Neural crest cell (in vitro differentiated cells): ENCODE measurements at places on chromosomes 6 and 20.

DNA sequence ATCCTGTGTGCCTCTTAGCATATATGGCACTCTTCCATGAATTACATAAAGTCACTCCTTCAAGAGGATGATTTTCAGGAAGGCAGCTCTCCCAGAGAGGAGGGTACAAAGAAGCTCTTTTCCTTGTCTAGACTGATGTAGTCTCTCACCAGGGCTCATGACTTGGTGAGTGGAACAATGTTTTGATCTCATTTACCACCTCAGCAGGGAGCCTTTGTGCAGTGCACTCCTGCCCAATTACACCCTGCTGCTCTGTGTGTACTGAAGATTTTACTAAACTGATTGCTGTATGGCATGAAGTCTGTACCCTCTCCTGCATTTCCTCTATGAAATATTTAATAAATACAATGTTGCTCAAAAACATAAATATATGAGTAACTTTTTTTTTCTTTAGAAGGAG lies 598.3 kb upstream of the HS3ST5 start:
- no peak for DNase-seq

GRCh38 chr20:10537850-10538480 lies 102.9 kb downstream of the SLX4IP start:
- DNase-seq: no peak

DNA sequence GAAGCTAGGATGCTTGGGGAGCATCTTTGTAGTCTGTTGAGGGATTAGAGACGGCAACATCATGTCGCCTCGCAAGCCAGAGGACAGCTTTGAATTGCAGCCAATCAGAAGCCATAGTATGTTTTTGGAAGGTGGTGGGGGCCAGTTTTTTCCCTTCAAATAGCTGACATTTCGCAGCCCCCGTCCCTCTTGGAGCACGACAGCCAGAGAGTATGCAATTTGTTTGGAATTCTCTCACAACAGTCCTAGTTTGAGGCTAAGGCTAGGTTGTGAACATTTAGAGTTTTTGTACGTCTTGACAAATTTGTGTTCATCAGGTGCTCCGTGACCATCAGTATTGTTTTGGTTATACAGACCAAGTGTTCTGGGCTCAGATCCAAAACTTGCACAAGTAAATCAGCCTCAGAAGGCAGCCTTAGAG lies 83.3 kb downstream of the PLCB1 start:
- no peak for DNase-seq

DNA sequence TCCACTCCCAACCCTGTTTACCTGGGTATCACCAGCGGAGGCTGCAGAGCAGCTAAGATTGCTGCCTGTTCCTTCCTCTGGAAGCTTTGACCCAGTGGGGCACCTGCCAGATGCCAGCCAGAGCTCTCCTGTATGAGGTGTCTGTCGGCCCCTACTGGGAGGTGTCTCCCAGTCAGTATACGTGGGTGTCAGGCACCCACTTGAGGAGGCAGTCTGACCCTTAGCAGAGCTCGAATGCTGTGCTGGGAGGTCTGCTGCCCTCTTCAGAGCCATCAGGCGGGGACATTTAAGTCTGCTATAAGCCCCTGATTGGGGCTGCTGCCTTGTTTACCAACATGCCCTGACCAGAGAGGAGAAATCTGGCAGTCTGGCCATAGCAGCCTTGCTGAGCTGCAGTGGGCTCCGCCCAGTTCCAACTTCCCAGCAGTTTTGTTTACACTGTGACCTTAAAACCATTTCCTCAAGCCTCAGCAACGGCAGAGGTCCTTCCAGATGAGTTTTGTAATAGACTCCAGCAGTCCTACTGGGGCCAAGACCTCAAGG lies 2.8 kb downstream of the RAET1E start:
- DNase-seq: no peak

GRCh38 chr6:147063469-147064031 lies 140.7 kb upstream of the STXBP5 start:
- DNase-seq: no peak

GRCh38 chr6:99184696-99185095 lies 164.8 kb downstream of the FAXC start:
- DNase-seq: no peak

- DNase-seq: peak; percentile 8
These were observed 547.2 kb downstream of the CD83 start for GRCh38 chr6:14664621-14665315.

DNA sequence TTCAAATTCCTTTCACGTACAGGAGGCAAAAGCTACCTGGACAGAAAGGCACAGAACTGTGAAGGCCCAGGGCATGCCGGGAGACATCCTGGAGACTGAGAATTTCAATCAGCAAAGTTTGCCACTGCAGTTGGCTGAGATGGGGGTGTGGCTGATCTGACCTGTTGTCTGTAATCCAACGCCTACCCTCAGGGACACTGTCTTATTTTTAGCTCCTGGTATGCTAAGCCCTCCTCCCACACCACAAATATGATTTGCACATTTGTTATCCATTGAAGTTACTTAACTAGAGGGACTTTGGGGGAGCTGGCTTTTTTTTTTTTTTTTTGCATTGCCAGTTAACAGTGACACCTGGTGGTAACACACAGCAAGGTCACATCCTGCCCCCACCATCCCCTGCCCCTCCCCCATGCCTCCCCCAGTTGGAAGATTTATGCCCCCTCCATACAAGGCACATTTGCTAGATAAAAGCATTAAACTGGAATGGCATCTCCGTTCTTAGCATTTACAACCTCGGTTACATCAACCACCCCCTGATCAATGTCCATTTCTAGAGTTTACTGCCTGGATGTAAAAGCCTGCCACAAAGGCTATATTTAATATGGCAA lies 40.4 kb downstream of the TTI1 start:
- no peak for DNase-seq

DNA sequence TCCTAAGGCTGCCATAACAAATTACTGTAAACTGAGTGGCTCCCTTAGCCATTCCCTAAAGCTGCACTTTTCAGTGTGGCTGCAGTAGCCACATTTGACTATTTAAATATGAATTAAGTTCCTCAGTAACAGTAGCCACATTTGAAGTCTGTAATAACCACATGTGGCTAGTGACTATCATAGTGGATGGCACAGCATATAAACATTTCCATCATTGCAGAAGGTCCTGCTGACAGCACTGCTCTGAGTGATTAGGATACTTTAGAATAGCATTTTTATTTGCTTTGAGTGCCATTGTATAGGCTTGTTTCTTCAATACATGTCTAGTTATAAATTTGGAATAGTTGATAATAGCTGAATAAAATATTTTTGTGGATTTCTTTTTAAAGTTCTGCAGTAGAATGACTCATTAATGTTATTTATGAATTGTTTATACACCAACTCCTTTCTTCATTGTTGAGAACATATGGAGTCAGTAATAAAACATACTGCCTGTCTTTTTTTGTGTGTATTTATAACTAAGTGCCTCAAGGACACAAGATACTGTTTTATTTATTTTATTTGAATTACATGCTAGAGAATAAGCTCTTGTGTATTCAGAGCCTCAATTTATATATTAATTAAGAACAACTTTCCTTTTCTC lies 217.2 kb downstream of the CDKAL1 start:
- DNase-seq: no peak

- DNase-seq: peak; percentile 67
These were observed 38.2 kb downstream of the C6orf132 start for GRCh38 chr6:42104095-42104803.

DNA sequence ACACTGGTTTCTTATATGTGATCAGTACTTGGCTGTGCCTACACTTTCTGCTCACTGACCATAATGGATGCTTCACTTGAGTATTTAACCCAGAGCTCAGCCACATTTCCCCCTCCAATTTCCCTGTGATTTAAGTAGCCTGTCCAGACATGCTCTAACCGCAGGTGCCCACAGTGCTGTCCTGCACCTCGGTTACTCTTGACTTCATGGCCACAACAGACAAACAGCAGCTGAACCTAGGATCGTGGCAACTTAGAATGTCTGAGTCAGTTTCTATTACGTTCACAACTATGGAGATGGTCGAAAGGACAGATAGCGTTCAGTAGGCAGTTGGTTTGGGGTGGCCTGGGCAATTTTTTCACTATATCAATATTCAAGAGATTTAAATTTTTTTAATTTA lies 306.9 kb upstream of the SGK1 start:
- no peak for DNase-seq

GRCh38 chr20:13990465-13990864 lies at the start of gene SEL1L2:
TSS of gene SEL1L2 (minus strand) at chr20:13990614. CDS start at chr20:13990534, 80 bp downstream.
- DNase-seq: peak; percentile 25

GRCh38 chr20:62991863-62992262 lies 14.9 kb downstream of the BHLHE23 start:
- DNase-seq: no peak

GRCh38 chr6:123316733-123317323 lies 319.9 kb downstream of the TRDN start:
- no peak for DNase-seq

- peak; percentile 50 for DNase-seq
These were observed 9.1 kb downstream of the CHRNA4 start for GRCh38 chr20:63351811-63352591.

GRCh38 chr6:31453259-31453658 lies 44.7 kb upstream of the MICB start:
- DNase-seq: no peak

DNA sequence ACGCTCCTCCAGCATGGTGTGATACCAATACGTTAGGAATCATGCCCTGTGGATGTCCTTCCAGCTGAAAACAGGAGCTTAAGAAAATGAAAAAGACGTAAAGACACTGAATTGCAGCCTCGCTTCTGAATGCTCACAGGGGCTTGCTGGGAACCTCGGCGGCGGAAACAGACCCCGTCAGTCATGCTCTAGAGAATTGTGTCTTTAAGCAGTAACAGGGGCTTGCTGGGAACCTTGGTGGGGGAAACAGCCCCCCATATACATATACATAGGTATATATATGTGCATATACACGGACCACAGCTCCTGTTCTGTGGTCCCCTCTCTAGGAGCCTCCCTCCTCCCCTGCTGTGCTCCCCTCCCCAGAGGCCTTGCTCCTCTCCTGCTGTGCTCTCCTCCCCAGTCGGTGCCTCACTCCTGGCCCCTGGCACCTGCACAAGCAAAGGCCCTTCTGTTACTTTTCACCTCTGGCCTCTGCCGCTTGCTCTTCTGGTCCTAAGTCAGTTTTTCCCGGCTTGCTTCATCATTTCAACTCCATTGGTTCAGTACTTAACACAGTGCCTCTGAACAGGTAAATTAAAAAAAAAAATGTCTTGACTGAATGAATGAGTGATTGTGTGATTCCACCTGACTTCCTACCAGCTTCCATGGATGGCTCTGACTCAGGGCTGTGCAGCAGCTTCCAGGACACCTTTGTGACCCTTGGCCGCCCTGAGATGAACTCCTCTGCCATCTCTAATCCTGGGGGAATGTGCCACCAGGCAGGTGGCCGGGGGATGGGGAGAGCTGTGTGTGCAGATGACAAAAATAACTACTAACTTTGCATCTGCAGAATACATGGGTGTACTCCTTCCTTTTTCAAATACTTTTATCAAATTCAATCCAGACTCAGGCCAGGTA lies 246.1 kb downstream of the SMOC2 start:
- no peak for DNase-seq

DNA sequence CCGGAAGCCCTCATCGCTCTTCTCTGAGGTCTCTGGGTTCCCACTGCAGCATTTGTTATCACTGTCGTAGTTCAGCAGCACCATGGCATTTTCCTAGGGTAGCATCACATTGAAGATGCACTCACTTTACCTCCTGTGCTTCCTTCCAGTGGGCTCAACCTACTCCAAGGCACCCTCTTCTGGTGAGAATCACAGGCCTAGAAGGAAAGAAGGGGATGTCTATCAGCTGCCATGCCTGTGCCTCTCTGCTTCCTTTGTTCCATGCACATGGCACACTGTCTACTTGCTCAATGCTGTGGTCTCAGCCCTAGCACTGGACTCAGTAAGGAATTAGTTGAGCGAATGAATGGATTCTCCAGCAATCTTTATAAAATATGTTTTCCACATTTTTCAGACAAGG lies 22.6 kb downstream of the CST4 start:
- DNase-seq: no peak

GRCh38 chr20:63457737-63458136 lies 14.7 kb downstream of the KCNQ2 start:
- no peak for DNase-seq

DNA sequence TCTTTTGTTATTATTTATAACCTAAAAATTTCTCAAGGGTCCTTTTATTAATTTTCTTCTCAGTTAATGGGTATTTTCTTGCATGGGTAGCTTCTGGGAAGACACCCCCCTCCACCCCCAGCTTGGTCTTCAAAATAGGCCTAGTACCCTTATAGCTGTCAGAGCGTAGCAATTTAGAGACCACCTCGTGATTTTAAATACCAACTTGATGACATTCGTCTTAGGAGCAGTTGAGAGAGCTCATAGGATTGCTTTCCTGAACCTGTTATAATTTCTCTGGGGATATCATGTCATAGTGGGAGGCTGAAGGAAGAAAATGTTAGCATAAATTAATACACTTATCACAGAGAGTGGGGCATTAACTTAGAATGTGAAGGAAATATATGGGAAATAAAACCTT lies 83.1 kb upstream of the MLIP start:
- no peak for DNase-seq

- DNase-seq: no peak
These were observed 44.9 kb downstream of the KCTD20 start for GRCh38 chr6:36487698-36488097.

GRCh38 chr6:161951126-161951525 lies 677.3 kb upstream of the AGPAT4 start:
- DNase-seq: no peak

DNA sequence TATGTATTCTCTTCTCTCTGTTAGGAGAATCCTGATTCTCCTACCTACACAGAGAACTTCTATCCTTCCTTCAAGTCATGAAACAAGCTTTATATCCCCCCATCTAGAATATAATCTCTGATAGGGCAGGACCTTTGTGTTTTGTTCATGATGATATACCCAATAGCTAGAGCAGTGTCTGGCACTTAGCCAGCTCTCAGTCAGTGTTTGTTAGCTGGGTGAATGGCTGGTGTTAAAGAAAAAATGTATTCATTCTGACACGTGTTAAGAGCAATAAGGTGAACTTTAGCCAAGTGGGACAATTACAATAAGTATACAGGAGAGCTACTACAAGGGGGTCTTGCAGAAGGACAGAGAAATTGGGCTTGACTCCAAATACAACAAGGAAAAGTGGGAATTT lies 34.3 kb upstream of the TNFRSF21 start:
- no peak for DNase-seq

DNA sequence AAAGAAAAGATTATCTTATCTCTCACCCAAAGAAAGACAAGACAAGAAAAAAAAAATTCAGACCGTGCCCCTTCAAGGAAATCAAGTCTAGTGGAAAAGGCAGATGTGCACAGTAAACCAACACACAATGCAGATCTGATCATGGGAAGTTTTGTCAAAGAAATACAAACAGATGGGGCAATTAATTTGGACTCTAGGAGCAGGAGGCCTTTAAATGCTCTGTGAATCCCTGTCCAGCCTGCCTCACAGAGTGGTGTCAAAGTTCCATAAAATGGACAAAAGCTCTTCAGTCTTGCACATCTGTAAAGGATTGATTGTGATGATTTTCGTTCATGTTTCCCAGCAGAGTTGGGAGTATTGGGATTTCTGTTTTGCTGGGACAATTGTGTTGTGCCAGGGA lies 53.1 kb upstream of the TGM3 start:
- no peak for DNase-seq

- no peak for DNase-seq
These were observed 52.9 kb upstream of the MLN start for GRCh38 chr6:33856655-33857054.

- no peak for DNase-seq
These were observed 302.2 kb upstream of the EPHA7 start for GRCh38 chr6:93721386-93722048.

- DNase-seq: no peak
These were observed 12.3 kb upstream of the DEFB121 start for GRCh38 chr20:31418307-31418706.
